NCI-H2029 (cell line): ENCODE measurements at places on chromosomes 6 and 20.

GRCh38 chr6:69285054-69285453 lies 511.8 kb downstream of the LMBRD1 start:
- no peak for DNase-seq

- no peak for DNase-seq
Observed at GRCh38 chr20:43936805-43937204, 22.2 kb downstream of the TOX2 start.

- DNase-seq: no peak
Observed at GRCh38 chr6:167894965-167895364, 68.3 kb downstream of the AFDN start.

- no peak for DNase-seq
Observed at GRCh38 chr6:143595251-143596036, 82.3 kb upstream of the PHACTR2 start.

GRCh38 chr6:52843605-52844004 lies 3.0 kb upstream of the GSTA5 start:
- DNase-seq: no peak

DNA sequence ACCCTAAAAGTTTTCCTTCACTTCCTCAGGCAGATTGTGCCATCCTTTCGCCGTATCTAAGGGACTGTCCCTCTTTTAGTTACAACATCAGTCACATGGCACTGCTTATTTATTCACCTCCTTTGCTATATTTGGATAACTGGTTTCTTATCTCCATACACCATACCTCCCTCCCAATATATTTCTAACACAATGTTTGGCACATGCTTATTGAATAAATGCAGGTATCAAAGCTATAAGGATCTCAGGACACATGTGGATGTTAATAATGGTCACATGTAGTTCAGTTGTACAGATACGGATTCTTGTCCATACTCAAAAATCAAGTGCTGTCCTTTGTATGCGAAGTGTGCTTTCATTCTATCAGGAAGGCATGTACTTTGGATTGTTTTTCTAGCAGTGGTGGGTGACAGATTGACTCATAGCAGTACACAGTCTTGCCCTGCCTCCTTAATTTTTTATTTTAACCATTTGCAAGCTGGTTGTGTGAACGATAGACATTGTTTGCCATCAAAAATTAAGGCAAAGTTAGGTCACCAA lies 407.1 kb upstream of the RUNX2 start:
- peak; percentile 17 for DNase-seq

DNA sequence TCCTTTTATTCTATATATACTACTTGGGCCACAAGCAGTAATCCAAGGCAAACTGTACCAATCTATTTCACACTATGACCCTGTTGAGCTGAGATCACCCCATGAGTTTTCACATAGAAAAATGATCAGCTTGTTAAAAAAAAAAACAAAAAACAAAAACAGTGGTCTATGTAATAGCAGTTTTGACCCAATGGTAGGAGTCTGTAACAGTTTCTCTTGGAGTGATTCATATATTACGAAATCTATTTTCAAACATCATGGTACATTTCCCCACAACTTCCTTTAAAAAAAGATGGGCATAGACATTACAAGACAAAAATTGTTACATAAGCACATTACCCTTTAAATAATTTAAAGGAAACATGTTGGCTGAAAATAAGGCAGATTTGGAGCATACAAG lies 78.1 kb downstream of the PRSS35 start:
- DNase-seq: no peak

DNA sequence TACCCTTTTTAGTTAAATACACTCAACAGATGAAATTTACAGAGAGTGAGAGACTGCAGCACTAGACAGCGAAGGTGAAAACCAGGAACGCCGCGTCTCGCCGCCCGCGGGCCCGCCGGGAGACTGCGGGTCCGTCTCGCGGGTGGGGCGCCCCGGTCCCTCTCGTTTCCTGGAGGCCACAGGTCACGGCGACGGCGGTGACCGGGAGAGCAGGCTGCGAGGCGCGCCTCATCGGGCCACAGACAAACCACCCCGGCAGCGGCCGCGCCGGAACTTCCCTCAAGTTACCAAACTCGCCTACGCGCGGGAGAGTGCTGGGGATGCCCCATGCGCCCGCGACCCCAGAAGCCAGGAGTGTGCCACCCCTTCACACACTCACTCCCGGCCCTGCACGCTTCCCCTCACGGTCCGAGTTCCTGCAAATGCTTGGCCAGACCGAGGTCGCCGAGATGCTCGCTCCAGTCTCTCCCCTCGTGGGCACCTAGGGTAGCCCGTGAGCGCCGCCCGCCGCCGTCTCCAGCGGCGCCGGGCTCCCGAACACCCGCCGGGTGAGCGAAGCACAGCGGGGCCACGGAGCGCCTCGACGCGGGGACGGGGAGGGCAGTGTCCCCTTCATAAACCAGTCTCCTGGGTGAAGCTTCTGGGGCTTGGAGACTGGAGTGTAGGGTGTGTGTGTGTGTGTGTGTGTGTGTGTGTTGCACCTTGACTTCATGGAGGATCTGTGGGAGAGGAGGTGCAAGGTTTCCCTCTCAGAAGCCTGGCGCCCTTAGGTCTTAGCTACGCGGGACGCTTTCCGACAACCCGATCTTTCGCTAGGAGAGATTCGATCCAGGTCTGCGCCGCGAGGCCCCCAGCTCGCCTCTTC lies 1.4 kb downstream of the BACH2 start:
- DNase-seq: peak; percentile 17

DNA sequence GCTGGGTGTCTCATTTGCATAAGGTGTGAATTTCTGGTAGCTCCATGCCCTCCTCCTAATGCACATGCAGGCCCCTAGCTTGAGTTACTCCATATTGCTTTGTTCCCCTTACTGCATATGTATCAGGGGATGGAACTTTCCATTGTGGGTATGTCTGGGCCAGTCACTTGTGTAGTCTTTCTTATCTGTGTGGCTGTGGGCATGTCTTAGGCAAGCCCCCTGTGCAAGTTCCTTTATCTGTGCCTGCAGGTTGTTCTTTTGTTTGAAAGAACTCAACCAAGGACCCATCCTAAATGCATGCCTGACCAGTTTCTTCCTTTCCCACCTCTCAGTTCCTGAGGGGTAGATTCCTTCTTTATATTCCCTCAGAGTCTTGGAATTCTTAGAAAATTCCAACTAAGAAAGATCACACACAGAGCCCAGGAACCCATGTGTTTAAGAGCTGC lies 23.6 kb downstream of the MBOAT1 start:
- DNase-seq: no peak

DNA sequence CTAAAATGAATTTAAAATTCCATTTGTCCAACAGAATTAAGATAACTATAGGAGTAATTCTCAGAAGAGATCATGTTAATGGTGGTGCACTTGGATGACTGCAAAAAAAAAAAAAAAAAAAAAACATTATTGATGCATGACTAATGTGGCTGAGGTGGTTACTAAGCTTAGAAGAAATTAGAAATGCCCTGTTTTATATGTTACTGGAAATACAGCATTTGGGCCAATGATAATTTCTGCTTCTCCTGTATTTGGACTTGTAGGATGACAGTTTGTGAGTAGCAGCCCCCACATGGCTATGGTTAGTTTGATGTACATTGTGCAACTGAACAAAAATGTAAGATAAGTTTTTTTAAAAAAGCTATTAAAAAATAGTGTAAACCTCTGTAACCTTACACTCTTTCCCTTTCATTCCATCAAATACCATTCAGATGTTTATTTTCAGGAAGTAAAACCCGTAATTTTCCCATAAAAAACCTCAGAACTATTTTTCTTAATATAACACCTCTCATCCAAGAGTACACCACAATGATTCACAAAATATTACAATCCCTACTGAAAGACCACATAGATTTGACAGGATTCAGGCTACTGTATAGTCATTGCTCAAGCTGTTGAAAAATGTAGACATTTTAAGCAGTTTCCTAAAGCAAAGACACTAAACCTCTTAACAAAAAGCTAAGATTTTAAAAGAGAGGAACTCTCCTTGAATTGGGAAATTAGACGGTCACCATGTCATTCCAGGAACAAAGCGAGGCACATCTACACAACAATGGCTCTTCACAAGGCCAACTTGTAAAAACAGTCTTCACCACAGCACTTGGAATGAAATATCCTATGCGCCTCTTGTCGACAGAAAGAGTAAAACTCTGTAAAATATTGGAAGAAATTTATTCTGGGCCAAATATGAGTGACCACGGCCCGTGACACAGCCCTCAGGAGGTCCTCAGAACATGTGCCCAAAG lies 83.0 kb downstream of the WDR27 start:
- DNase-seq: no peak

GRCh38 chr6:42766163-42766670 lies 15.6 kb upstream of the BICRAL start:
- DNase-seq: no peak

DNA sequence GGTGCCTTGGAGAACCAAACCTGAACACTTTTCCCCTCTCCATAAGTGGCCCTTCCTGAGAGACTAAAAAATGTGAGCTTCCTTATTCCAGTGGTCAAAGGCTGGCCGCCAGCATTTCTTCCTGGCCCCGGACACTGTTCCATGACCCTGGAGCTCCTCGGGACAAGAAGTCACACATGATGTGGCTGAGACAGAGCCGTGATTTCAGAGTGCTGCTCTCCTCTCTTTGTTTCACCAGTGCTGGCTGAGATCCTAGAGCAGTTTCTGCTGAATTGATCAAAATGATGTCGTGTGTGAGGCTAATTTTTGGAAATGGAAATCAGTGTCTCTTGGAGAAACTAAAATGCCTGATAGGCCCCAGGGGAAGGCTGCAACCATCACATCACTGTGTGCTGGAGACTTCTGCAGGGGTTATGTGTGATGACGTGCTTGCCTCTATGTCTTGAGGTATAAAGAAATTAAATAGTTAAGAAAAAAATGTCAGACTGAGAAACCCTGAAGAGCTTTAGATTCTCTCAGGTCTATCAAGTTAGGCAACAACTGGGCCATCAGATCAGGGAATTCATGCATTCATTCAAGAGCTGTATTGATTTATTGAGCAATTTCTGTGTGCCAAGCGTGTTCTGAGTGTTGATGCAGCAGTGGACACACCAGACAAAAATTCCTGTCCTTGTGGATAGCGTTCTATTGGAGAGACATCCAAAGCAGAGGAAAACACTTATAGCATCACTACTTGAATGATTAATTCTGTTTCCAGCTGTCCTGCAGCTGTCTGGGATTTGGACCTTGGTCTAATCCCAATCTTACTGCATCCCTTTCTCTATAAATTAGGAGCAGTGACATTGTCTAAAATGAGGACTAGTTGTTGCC lies 72.7 kb upstream of the CCN6 start:
- no peak for DNase-seq

DNA sequence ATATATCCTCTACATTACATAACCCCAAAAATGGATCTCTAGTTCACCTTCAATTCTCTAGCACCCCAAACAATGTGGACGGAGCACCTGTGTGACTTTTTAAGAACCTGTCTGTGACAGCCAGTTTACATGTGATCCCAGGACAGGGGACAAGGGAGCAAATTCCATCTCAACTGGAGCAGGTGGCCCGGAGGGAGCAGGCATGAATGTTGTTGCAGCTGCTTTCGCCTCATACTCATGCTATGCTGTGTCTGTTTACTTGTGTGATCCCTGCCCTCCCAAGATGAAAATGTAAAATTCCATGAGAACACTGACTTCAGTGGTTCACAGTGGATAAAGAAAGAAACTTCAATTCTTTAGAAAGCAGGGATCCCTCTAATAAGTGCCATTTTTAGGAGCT lies 600.3 kb downstream of the CDH26 start:
- no peak for DNase-seq
